B cell (primary cell): ENCODE measurements at places on chromosomes 2 and 18. TPM values are rescaled to one million over a fixed set of nuclear protein-coding genes. Genes with fewer than 3 reads are reported as not detected.

DNA sequence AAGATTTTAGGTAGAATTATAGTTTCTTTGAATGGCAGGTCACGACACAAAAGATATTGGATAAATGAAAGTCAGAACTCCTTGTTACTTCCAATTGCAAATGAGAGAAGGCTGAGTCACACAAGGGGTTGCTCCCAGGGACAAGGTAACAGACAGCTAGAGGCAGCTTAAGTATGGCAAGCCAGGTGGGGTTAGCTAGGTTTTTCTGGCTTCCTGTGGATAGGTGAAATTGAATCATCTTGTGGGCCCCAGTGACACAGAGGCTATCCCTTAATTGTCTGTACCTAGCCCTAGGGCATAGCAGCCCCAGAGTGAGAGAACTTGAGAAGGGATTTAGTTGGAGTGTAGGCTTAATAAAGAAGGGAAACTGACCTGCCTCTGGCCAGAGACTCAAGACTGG, 407.7 kb upstream of the SLC8A1 start:
- DNase-seq = no peak

DNA sequence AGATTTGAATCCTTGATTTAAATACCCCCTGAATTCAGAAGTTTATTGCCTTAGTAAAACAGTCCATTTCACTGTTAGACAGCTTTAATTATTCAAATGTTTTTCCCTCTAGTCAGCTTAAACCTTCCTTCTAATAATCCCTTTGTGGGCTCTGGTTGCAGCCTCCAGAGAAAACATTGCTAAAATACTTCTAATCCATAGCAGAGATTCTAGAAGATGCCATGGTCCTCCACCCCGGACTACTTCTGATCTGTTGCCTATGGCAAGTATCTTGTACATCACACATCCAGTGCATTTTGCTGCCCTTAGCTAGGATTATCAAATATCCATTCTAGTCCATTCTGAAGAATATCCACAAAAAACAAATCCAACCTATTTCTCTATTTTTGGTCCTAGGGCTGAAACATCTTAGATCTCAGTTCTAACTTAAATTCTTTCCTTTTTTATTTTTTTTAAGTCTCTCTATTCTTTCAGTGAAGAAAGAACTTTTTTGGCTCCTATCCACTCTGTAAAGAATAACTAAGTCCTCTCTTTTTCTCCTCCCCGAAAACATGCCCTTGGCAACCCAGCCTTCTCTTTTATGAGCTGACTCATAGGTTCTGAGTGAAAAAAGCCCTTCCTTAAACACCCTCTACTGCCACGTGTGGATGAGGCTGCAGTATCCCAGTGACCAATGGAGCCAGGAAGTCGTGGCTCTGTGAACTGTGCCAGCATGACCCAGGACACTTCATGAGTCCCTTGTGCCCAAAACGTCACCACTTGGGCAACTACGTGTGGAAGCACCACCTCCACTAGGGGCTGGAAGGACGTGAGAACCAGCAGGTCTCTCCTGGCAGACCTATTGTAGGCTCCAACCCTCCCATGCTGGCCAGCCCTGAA, 349.8 kb downstream of the TNS1 start:
- no peak for DNase-seq

DNA sequence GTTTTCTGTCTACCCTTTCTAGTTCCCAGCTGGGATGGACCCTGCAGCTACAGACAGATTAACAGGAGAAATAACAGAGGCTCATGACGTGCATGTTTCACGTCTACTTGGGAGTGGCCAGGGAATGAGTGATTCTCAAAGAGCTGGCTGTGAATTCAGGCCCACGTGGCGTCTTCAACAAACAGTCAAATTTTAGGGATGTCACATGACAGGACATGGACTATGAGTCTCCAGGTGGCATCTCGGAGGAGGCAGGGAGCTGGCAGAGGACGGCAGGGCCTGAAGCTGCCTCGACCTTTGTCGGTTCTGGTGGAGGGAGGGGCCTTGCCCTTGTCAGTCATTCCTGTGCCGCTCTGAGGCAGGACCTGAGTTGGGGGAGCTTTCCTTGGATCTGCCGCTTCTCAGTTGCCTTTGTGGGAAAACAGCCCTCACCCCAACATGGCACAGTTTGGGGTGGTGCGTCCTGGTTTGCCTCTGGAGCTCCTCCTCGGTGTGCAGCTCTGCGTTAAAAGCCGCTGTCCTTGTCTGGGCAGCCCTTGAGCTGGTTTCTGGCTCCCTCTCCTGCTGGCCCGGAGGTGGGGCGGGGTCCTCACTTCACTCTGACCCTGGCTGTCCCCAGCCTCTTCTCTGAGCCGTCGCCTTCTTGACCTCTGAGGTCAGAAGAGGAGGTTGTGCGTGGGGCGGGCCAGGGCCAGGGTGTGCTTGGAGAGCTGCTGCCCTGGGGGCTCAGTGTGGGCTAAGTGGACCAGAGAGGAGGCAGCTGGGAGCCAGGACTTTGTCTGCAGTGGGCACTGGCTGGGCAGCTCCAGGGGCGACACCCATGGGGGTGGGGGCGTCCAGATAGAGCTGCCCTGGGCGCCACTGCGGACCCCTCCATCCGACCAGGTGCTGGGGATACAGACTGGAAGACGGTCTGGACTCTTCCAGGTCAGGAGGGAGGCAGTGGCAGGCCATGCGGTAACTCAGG, 12.1 kb upstream of the GAL3ST2 start:
- no peak for DNase-seq

ASTL gene
- polyA plus RNA-seq = 0.15 and 1.1 TPM in 2 replicates

BUB1 gene
- 0.85 and 2.6 TPM in 2 replicates for polyA plus RNA-seq

DNA sequence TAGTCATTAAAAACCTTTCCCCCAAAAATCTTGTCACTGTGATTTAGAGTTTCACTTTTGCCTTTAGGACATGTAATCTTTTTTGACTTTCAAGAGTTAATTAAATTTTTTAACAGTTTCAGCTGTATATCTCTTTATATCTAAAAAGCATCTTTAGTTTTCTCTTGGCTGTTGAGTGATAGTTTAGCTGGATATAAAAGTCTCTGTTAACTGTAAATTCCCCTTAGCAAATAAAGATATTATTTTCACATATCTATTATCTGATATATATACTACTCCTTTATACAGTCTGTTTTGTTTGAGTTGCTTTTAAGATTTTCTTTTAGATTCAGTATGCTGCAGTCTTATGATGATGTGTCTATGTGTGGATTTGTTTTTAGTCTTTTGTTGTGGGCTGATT, 98.9 kb upstream of the CNGA3 start:
- DNase-seq = no peak

GRCh38 chr18:23998820-23999219, 15.7 kb upstream of the TTC39C start:
- no peak for DNase-seq

DNA sequence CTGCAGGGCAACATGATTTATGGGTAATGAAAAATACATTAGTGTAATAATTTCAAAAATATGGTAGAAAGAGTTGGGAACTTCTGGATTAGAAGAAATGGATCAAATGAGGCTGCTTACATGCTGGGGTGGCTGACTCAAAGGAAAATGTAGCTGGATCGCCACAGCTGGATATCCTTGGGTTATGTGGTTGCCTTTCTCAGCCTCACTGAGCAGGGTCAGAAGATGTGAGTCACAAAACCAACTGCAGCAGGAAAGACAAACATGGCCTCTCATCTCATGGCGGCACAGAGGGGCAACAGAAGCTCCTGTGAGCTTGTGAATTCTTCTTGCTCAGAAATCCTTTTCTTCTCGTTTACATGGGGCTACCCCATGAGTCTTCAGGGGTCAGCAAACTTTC, 317.1 kb upstream of the SPRED2 start:
- no peak for DNase-seq
